ENCODE measurements at places on chromosomes 3 and 15.

DNA sequence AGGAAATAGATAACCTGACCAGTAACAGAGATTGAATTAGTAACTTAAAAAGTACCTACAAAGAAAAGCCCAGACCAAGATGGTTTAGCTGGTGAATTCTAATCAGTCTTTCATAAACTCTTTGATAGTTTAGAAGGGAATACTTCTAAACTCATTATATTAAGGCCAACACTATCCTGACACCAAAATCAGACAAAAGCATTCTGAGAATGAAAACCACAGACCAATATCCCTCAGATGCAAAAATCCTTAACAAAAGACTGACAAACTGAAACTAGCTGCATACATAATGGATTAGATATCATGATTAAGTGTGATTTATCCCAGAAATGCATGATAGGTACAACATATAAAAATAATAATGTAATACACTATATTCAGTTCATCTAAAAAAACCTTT is 115.6 kb downstream of the RFX7 start:
- DNase-seq, result no peak

DNA sequence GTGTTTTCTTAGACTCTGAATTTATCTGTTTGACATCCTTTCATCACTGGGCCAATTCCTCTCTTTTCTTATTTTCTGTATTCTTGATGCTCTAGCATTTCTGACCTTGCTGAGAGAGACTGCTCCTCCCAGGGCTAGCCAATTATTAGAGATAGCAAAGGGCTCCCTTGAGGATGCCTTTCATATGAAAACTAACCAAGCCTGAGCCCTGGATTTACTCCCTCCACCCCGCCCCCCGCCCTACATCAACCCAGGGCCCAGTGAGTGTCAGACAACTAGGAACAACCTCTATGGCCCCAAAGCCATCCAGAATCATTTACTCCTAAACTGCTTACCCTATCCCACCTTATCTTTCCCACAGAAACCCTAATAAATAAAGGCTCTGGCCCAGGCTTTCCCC is 69.7 kb upstream of the LARS2 start:
- no peak for DNase-seq

DNA sequence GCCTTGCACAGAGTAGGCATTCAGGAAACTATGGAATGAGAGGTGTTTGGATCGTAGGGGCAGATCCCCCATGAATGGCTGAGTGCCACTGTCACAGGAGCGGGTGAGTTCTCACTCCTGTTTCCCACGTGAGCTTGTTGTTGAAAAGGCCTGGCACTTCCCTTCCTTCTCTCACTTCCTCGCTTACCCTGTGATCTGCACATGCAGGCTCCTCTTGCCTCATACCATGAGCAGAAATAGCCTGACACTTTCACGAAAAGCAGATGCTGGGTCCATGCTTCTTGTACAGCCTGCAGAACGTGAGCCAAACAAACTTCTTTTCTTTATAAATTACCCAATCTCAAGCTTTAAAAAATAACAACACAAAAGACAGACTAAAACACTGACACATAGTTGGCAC is 55.4 kb downstream of the AGBL1 start:
- no peak for DNase-seq

DNA sequence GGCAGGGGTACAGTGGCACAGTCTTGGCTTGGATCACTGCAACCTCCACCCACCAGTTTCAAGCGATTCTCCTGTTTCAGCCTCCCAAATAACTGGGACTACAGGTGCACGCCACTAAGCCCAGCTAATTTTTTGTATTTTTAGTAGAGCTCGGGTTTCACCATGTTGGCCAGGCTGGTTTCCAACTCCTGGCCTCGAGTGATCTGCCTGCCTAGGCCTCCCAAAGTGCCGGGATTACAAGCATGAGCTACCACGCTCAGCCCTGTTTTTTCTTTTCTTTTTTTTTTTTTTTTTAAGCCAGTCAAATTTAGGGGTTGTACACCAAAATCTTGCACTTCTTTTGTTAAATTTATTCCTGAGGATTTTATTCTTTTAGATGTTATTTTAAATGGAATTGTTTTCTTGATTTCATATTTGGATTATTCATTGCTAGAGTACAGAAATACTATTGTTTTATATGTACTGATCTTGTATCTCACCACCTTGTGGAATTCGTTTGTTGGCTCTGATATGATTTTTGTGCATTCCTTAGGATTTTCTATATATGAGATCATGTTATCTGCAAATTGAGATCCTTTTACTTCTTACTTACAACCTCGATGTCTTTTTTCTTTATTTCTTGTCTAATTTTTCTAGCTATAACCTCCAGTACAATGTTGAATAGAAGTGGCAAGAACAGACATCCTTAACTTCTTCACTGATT is 65.6 kb downstream of the ZNF609 start:
- DNase-seq, result no peak

GRCh38 chr3:196843435-196844110 is 24.1 kb upstream of the SENP5 start:
- DNase-seq, result no peak

DNA sequence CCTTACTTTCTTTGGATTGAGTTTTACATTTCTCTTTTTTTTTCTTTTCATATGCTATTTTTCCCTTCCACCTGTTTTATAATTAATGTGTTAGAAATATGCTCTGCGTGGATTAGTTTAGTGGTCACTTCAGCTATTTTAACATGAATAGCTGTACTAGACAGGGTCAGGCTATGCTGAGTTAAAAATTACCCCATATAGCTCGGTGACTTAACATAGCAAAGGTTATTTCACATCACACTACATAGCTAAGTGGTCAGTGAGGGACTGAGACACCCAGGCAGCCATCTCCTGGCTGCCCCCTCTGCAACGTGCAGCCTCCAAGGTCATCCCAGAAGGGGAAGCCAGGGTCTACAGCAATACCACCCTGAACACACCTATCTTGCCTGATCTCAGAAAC is 46.9 kb upstream of the KIF23 start:
- no peak for DNase-seq

- peak; percentile 51 for DNase-seq
Measured at GRCh38 chr3:184593220-184593927, 31.8 kb downstream of the EPHB3 start.

DNA sequence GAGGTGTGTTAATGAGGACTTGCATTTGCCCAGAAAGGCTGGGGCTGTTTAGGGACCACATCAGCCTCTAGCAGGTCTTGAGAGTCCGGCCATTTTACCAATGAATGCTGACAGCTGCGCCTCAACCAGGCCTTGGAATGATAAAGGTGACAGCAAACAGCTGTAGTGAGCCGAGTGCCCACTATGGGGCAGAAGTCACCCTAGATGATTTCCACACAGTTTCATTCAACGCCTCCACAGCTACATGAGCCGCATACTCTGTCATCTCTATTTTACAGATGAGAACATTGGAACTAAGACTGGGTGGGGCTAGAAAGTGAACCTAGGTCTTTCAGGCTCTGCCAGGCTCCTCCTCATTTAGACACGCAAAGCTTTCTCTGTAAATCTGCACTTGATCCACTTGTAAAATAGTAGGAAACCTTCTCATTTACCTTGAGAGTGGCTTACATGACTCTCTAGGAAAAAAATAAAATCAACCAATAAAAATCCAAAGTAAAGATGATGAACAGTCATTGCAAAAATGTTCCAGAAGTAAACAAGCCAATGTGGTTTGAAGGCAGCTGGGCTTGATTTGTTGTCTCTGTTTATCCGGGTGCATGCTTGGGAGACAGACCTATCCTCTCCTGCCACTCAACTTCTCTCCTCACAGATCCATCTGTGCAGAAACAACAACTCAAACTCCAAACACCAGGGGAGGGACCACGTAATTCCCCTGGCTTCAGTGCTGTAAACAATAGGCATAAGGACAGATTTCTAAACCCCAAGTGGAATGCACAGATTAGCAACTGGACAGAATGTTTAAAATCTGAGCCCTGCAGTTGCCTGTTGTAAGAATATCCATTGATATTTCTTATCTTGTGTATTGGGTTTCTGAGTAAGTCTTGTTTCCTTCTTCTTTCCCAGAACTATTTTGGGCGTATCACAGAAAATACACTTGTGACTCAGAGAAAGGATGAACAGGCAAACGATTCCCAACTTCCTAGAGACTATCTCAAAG is 31.5 kb upstream of the LDHAL6B start:
- peak; percentile 45 for DNase-seq
